ENCODE measurements at places on chromosomes 5 and 9. TPM values are rescaled to one million over a fixed set of nuclear protein-coding genes. Genes with fewer than 3 reads are reported as not detected.

GRCh38 chr5:1053391-1054017 lies 44.9 kb downstream of the NKD2 start:
- DNase-seq = no peak

DNA sequence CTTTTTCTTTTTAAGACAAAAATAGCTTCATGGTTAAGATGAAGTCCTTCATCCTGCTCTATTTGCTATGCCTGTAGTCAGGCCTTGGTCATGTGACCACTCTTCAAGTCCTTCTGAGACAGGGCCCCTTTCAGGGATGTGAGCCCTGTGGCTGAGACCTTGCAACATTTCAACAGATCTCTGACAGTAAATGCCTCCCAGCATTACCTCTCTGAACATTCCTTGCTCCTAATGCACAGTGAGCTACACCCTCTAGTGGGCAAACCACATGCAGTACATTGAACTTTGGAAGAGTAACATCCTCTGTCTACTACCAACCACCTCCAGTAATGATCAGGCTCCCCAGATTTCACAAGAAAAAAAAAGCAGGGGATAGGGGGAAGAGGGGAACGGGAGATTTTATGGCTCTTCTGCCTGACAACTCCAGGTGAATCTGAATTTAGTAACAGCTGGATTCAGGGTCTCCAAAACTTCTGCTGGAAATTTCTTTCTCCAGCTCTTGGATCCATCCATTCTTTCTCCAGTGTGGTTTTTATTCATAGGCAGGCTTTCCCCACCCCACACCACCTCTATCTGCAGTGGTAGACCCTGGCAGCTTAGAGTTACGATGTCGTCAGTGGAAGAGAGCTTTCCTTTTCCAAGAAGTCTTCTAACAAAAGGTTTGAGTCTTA lies 8.9 kb upstream of the FBXO38 start:
- DNase-seq = no peak

SGCD gene
- polyA plus RNA-seq = 5.0 TPM

- no peak for DNase-seq
Measured at GRCh38 chr9:121399126-121399882, 29.3 kb upstream of the STOM start.

DNA sequence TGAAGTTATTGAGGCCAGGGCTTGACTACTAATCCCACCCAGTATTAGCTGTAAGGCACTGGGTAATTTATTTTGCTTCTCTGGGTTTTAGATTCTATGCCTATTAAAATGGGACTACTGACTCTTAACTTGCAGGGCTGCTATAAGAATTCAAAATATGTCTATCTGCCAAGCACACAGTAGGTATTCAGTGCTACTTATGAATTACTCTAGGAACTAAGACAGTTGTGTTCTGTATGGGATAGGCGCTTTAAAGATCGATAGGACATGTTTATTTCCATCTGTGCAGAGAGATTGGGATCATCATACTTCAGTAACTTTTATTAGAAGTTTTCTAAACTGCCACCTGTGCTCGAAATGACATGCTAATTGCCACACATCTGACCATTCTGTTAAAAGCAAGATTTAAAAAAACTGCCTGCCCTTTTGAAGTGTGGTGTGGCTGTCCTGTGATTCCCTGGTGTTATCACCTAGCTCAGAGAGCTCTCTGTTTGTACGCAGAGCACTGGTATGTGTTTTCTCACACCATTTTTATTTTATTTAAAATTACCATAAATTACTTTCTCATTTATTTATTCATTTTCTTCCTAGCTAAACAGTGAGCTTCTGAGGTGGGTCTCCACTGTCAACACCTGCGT lies 58.7 kb downstream of the FYB1 start:
- no peak for DNase-seq

HDHD3 gene
- polyA plus RNA-seq = 24.9 TPM

DNA sequence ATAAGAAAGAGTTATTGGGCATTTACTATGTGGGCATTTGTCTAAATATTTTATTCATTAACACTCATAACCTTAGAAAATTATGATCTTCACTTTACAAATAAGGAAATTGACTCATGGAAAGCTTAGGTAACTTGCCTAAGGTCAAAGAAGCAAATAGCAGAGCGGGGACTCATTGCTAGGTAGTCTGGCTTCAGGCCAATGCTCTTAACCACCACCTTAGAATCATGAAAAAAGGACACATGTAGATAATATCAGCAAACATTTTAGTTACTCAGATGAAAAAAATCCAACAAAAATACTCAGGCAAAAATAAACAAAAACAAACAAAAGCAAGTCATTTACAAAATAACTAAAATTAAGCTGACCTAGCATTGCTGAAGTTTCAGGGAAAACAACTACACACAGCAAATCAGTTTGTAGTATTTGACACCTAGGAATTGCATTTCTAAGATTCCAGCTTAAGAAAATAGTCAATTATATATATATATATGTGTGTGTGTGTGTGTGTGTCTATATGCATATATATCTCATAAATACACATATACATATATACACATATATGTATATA lies 166.0 kb downstream of the HMHB1 start:
- DNase-seq = no peak

SCGB3A2 gene
- polyA plus RNA-seq = not detected

- DNase-seq = no peak
Measured at GRCh38 chr5:4571248-4571948, 568.7 kb upstream of the ADAMTS16 start.

- no peak for DNase-seq
Measured at GRCh38 chr5:40431734-40432133, 248.0 kb upstream of the PTGER4 start.

GRCh38 chr9:38656896-38657295 lies 36.5 kb upstream of the ANKRD18A start:
- DNase-seq = no peak

PCDHGC3 gene
- 63.1 TPM for polyA plus RNA-seq

DNA sequence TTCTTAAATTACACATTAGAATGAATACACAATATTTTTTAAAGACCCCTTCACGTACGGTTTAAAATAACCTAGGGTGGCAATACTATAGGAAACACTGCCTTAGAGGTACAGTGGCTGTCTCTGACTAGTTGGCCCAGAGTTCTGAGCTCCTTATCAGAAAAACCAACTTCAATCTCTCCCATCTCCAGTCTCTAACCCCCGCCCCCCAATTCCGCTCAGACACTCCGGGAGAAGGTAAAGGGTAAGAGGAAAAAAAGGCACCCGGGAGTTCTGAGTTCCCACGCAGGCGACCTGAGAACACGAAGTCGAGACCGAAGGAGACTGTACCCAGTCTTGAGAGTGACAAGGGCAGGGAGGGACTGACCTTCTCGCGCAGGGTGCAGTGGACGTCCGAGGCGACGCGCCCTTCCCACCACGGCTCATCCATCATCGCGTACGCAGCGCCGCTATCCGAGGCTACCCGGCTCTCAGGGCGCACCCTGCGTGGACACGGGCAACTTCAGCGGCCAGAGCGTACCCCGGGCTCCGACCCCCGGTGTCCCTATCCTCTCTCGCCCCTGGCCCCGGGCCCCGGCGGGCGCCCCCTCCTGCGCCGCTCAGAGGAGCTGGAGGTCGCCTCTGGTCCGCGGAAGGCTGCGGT lies 752 bp downstream of the CCNJL start:
- DNase-seq = peak; percentile 20

IFNA2 gene
- not detected for polyA plus RNA-seq

DNA sequence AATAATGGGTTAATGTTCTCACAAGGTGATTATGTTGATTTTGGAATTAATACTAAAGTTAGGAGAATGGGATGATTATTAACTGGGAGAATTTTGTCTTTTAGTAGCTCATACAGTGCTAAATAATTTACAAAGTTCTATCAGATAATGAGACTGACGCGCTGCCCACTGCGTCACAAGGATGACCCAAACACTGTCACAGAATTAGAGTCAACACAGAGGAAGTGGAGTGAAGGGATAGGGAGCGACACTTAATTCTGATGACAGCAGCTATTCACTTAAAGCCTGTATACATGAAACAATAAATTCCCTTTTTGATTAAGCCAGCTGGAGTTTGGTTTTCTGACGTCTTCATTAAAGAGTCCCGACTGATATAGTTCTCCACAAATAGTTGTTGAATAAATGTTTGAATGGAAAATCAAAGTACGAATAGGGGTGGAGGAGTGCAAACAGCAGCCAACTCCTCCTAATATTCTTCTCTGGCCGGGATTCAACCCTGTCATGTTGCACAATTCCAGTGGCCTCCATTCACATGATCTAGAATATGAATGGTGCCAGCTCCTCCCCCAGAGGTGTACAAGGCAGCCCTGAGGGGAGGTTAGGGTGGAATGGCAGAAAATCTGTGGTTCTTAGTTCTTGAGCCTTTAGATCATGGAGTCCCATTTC lies 140.3 kb downstream of the PCSK1 start:
- DNase-seq = no peak

- DNase-seq = no peak
Measured at GRCh38 chr5:161539016-161539415, 7.5 kb downstream of the GABRB2 start.

GRCh38 chr5:9058666-9059065 lies 487.2 kb downstream of the SEMA5A start:
- DNase-seq = no peak

ZNF658 gene
- 3.1 TPM for polyA plus RNA-seq

GRCh38 chr5:175713930-175714329 lies 56.1 kb downstream of the HRH2 start:
- no peak for DNase-seq

DNA sequence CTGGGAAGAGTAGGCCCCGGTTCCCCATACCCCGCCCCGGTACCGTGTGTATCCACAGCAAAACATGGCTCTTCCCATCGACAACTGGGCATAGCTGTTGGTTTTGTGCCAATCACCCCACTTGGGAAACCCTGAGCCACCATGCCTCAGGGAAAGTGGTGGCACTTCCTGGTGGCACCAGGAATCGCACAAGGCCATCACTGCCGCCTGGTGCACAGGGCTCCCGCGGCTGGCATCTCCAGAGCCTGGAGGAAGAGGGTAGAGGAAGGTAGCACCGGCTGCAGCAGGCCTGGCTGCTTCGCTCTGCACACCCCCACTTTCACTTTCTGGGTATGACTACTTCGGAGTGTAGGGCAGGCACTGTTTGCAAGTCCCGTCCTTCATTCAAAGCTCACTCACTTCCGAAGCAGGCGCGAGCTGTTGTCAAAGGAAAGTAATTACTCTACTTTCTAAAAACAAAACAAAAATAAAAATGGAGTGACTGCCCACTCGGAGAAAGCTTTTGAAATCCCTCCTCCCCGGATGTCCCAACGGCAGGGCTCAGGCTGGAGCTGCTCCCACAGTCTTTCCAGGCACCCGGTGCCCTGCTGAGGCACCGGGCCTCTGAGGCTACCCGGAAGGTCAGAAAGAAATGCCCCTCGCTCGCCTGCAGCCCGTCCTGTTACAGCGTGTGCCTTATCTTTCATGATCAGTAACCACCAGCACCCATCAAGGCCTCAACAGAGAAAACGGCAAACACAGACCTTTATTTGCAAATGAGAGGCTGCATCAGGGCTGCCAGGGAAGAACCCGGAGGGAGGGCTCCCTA lies 2.0 kb downstream of the BRD3 start:
- no peak for DNase-seq

IRGM gene
- not detected for polyA plus RNA-seq

DNA sequence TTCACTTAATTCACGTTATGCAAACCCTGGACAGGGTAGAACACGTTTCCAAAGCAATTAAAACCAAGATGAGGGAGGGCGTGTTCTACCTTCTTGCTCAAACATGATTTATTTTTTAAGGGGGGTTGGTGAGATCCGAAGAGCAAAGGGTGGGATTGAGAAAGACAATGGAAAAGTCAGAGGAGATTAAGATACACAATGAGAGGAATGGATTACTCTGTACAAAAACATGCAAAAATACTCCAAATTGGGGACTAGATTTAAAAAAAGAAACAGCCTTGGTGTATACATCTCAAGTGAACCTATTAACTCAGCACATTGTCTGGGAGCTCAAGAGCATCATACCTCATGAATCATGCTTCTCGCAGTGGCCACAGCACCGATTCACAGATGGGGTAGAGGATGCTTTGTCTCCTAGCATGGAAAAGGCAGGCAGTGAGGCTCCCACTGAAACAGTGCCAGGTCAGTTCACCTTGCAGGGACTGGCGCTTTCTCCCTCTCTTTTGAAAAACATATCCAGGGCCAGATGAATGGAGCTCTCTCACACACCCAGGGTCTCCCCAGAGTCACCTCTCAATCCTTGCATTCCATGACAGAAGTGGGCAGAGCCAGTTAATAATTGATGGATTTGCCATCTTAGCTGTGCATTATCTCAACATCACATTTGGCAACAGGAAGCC lies 459.7 kb downstream of the BNC2 start:
- DNase-seq = no peak

DNA sequence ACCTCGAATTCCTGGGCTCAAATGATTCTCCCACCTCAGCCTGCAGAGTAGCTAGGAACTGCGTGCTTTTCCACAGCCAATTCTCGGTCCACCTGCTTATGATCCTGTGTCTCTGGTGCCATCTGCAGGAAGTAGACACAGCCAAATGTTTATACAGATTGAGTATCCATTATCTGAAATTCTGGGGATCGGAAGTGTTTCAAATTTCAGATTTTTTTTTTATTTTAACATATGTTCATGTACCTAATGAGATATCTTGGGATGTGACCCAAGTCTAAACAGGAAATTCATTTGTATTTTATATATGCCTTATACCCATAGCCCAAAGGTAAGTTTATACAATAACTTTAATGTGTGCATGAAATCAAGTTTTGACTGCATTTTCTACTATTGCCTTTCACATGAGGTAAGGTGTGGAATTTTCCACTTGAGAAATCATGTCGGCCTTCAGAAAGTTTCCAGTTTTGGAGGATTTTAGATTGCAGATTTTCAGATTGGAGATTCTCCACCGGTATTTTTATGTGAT lies 89.5 kb downstream of the ESM1 start:
- no peak for DNase-seq

DNA sequence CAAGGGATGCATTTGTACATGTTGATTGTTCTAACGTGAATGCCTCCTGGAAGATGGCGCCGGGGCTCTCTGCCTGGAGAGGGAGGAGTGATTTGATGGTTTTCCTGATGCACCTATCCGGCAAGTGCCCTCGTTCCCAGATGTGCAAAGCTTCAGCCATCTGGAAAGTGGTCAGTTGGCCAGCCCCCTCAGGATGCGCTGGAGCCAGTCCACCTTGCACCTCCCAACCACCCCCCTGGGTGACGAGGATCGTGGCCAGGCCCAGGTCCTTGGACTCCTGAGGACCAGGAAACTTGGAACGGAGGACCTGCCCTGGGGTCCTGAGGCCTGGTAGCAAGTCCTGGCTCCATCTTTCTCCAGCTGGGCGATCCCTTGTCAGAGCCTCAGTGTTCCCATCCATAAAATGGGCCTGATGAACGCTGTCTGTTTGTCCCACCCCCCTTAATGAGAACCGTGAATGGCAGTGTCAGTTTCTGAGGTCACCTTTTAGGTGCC lies 23.6 kb upstream of the RNU6ATAC start:
- DNase-seq = peak; percentile 37
